ENCODE measurements at places on chromosomes 12 and 14.
A peak's percentile ranks its signal among the peaks of the same experiment; 100 is the strongest.

DNA sequence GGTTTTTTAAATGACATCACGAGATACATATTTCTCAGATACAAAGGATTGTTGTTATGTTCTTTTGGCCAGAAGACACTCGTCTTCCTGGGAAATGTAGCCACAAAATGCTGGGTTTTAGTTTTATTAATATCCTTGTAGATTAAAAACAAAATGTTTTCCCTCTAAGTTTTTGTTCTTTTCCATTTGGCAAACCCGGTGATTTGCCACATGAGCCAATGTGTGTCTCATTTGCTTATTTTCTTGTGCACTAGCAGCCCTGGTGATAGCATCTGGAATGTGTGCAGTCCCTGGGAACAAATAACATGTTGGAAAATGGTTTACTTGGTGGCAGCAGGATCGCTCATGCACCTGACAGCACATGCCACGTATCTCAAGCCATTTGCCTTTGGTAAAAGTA is 61.0 kb downstream of the HMGA2 start:
- no peak for DNase-seq

- DNase-seq = no peak
Measured at GRCh38 chr12:54958048-54958658, 26.4 kb downstream of the TESPA1 start.

- DNase-seq = no peak
Measured at GRCh38 chr14:103207388-103208072, 84.3 kb downstream of the TNFAIP2 start.

- peak; percentile 92 for DNase-seq
Measured at GRCh38 chr12:401235-402028, at the start of gene CCDC77. Gene CCDC77 (plus strand): TSS chr12:401644. CDS start chr12:409384, 7,740 bp downstream.

- DNase-seq = peak; percentile 66
Measured at GRCh38 chr14:92728759-92729364, 19.6 kb downstream of the LGMN start.

DNA sequence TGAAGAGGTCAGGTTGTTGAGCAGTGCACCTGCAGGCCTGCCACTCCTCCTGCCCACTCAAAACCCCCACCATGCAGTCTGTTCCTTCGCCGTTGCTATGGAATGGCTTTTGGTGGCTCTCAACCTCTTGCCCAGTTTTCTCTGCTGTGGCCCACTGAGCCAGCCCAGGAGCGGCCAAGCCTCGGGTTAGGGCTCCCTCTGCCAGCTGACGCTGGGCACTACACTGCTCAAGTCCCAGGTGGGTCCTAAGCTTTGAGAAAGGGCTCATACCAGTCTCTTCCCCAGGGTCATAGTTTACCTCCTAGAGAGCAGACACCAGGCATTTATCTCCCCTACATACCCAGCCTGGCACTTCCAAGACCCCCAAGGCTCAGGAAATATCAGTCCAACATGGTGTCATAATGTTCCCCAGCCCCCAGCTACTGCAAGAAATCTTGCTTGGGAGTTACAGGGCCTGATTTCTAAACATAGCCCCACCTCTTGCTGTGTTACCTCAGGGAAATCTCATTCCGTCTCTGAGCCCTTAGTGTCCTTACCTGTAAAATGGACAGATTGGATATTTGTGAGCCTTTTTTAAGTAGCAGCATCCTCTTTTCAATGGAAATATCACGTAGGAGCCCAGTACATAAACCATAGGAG is 59.4 kb downstream of the TSPAN11 start:
- peak; percentile 8 for DNase-seq

DNA sequence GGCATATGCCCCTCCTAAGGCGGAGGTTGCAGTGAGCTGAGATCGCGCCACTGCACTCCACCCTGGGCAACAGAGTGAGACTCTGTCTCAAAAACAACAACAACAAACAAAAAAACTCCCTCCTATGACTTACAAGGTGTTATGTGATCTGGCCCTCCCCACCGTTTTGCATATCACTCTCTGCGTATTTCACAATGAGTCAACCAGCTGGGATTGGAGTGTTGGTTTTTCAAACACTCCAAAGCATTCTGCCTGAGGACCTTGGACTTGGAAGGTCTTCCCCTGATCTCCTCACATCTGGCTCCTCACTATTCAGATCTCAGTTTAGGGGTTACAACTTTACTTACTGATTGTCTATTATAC is 14.0 kb downstream of the MANSC1 start:
- DNase-seq = no peak

GRCh38 chr12:10663869-10664268 is 10.0 kb downstream of the STYK1 start:
- DNase-seq = no peak

GRCh38 chr12:93734784-93735183 is 57.6 kb downstream of the CRADD start:
- DNase-seq = no peak

- DNase-seq = no peak
Measured at GRCh38 chr14:22112004-22112403, 438.4 kb upstream of the OR4E1 start.

DNA sequence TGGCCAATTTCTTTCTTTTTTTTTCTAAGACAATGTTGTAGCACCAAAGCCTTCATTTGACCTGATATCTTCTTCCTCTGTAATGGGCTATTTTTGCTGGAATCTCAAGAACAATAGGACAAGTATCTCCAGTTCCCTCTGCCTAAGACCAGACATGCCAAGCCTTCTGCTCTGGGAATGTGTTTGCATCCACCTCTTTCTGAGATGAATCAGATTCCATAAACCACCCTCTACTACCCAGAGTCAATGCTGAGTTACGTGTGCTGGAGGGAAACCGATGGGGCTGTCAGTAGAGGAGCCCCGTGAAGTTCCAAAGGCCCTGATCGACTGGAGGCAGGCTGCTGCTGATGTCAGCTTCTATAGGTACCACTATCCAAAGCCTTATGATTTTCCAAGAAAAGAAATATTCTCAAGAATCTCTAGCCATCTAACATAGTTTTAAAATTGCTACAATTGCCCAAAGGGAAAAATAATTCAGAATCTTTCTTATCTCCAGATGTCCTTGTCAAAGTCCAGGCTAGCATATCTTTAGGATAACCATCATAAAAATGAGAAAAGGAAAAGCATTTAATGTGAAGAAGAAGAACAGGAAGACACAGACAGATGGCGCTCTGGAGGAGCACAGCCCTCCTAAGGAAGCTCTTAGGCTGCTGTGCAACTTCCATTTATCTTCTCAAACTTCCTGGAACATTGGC is 101.9 kb downstream of the SLC8A3 start:
- DNase-seq = peak; percentile 28

DNA sequence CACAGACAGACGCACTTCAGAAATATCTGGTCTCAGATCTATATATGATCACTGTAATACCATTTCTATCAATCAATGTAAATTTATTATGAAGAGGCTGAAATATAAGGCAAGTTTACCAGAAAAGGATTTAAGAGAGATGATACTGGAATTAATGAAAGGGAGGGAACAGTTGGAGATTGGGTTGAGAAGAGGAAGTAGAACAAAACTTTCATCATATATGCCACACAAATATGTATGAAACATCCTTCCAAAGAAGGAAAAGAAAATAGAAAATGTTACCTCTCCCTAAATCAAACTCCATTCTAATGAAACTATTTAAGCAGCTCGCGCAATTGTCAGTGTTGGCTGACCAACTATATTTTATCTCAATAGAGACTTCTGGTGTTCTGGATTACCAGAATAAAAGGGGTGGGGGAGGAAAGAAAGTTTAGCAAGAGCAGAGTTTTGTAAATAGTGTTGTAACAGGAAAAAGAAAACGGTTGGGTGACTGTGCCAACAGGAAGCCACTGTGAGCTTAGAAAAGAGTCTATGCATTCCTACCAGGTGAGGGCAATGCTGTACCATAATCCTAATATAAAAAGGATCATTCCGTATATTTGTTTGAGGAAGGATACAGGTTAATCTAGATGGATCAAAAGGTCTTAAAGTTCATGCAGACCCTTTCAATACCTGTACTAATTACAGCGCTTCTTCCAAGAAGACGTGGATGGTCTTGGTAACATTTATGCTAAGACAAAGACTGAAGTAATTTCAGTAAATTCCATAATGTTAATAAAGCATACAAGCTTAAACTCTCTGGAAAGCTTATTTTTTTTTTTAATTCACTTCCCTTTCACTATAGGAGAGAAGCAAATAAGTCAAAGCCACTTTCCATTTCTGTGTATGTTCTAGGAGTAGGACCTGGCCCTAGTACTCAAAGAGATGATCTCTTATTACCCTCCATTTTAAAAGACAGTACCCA is 14.5 kb upstream of the LLPH start:
- DNase-seq = peak; percentile 76

- DNase-seq = peak; percentile 91
Measured at GRCh38 chr12:109777544-109777943, 55.7 kb downstream of the TRPV4 start.

GRCh38 chr12:54701940-54702592 is 53.9 kb upstream of the DCD start:
- peak; percentile 57 for DNase-seq

GRCh38 chr14:98237939-98238338 is 1034.1 kb downstream of the BCL11B start:
- DNase-seq = no peak

- no peak for DNase-seq
Measured at GRCh38 chr14:90409209-90409730, 12.4 kb downstream of the CALM1 start.

GRCh38 chr12:49609875-49610154 is 4.4 kb upstream of the FAM186B start:
- no peak for DNase-seq

DNA sequence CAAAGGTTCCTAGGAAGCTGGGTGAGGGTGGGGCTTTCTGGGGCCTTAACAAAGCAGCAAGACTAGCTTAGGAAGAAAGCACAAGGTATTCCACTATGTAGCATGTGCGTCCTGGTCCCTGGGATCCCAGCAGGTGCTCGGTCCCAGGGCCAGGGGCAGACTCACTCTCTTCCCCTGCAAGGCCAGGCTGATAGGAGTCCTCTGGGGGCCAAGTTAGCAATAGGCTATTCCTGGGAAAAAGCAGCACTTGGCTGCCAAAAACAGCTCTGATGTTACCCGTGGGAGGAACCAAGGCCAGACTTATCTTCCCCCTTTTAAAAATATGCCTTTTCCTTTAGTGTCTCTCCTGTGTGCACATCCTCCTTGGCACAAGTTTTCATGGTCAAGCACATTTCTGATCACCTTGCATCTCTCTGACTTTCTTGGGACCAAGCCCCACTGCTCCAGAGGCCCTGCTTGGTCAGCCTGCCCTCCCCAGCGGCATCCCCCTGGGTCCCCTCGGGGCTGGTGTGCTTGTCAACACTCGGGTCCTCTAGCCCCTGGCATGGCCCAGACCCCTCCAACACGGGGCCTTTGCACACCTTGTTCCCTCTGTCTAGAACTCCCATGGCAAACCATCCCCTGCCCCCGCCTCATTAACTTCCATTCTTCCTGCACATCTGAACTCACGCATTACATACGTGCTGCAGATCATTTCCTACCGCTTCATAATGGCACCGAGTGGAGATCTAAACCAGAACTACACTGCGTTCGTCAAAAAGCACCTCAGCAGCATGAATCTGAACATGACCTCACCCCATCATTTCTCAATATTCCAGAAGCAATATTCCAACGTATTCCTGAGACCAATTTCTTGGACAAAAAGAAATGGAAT is 21.9 kb downstream of the CCDC92 start:
- no peak for DNase-seq

DNA sequence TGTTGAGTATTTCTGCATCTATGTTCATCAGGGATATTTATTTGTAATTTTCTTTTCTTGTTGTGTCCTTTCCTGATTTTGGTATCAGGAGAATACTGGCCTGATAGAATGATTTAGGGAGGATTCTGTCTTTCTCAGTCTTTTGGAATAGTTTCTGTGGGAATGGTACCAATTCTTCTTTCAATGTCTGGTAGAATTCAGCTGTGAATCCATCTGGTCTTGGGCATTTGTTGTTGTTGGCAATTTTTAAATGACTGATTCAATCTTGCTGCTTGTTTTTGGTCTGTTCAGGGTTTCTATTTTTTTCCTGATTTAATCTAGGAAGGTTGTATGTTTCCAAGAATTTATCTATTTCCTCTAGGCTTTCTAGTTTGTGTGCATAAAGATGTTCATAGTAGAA is 170.9 kb upstream of the PDE3A start:
- no peak for DNase-seq

DNA sequence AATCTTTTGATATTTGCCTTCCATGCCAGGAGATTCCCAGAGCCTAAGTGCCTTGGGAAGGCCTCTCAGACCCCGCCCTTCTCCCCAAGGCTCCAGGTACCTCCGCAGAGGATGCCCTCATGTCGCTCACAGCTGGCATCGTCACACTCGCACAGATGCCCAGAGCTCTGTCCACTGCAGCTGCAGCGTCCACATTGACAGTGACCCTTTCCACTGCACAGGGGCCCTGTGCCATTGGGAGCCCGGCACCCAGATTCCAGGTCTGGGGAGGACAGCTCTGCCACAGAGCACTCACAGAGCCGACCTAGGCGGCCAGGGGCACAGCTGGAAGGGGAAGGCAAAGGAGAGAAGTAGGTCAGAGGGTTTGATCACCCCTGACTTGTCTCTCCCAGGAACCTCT is 12.3 kb upstream of the CSAD start:
- no peak for DNase-seq

DNA sequence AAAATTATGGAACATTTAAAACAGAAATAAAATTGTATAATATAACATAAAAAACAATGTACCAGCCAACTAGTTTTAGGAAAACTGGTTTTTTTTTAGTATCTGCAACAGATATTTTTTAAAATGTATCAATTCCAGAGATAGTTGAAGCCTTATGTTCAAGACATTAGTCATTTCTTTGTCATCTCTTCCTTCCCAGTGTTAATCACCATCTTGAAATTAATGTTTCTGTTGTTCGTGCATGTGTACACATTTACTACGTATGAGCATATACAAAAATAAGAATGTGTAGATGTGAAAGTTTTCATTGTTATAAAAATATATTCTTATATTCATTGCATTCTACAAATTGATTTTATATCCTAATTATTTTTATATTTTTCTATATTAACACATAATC is 1062.1 kb downstream of the SLC6A15 start:
- DNase-seq = no peak

- no peak for DNase-seq
Measured at GRCh38 chr12:58931518-58931917, 11.2 kb upstream of the LRIG3 start.

DNA sequence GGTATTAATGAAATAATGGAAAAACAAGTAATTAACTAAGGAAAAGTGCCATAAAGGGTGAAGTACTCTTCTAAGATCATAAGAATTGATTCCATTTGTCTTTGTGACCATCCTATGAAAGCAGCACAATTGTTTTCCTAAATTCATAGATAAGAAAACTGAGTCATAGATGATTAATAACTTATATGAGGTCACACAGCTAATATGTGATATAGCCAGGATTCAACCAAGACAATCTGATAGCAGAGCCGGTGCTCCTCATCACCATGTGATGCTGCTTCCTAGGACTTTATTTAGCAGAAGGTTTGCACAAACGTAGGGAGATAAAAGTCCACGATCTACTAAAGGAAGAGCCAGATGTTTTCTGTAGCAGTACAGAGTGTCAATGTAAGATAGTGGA is 181.5 kb upstream of the SYT1 start:
- DNase-seq = no peak

DNA sequence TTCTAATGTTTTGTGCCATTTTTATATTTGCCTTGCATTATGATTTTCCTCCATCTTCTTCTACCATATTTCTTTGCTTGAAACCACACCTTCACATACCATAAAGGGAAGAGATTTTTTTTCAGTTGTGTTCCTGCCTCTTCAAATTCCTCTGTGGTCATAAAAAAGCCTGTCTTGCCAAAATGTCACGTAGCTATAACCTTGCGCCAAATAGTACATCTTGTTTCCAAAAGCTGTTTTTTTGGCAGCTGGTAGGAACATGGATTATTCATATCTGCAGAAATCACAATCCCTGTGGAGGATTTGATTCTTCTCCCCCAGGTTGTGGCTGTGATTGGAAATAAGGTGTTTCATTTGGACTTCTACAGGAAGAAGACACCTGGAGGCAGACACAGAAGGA is 133.6 kb upstream of the SLC35F4 start:
- no peak for DNase-seq

Measured in Jurkat, Clone E6-1 (cell line).